ENCODE measurements at places on chromosomes 2 and 18.

DNA sequence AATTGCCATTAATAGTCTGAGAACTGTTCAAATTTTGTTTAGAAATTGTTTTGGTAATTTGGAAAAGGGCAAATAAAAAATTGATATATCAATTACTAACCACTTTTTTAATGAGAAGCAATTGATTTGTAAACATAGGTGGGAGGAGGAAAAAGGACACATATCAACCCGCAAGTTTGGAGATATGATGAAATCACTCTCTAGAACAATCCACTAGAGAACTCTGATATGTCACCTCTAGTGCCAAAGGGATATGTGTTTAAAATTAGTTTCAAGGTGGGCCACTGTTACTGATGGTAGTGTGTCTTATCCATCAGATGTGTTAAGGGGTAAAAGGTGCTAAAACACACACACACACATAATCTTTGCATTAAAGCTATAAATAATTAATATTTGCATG, 16.6 kb downstream of the IFIH1 start:
- DNase-seq = no peak

- DNase-seq = peak; percentile 98
These were observed 5.5 kb downstream of the TMBIM1 start for GRCh38 chr2:218286570-218287459.

DNA sequence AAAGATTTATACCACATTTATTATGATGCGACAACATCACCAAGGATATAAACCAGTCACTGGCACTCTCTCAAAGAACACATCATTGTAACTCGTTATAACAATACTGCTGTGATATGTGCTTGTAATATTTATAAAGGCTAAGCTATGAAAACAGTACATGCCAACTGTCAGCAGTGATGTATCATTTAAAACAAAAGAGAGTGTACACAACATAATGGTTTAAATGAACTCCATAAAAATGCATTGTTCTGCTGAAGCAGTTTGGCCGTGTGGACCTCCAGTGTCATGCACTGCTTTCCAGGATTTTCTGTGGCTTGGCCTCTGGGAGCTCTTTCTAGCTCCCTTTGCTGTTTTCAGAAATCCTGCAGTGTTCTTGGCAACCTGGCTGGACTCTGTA, 215.6 kb downstream of the MTX2 start:
- no peak for DNase-seq

DNA sequence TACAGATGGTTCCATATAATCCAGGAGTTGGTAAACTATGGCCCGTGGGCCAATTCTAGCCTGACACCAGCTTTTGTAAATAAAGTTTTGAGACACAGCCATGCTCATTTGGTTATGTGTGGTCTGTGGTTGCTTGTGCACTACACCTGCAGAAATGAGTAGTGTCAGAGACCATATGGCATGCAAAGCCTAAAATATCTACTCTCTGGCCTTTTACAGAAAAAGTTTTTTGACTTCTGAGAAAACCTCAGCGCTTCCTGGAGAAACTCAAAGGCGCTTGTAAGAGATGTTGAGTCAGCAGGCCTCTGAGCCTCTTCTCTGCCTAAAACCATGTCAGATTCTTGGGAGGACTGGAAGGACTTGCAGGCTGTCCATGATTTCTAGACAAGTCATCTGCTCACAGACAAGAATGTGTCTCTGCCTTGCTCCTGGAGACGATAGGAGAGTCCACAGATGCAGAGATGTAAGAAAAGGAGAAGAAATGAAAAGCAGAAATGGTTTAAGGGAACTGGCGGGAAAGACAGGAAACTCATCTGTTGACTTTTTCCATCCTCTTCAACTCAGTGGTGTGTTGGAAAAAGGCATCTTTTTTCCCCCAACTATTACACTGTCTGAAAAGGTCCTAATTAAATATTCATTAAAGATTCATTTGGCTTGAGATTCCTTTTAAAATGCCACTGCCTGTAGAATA, 5.2 kb downstream of the TTC39C start:
- no peak for DNase-seq

- DNase-seq = no peak
These were observed 349.0 kb upstream of the TNP1 start for GRCh38 chr2:217208867-217209266.

DNA sequence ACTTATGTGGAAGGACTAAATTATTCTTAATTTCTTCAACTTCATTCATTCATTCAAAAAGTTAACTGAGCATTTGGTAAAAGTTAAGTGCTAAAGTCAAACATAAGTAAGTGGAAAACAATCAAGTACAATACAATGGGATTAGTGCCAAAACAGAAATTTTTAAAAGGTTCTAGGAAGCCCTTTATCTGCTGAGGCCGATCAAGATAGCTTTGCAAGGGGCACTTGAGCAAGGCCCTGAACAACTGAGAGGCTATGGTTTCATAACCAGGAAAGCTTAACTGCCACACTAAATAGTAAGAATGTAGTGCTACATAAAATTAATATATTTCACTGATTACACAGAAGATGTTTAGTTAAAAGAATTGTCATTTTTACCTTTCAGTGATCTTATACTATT, 76.5 kb downstream of the NOL10 start:
- no peak for DNase-seq

- peak; percentile 86 for DNase-seq
These were observed 38.8 kb downstream of the LIMS1 start for GRCh38 chr2:108573061-108573460.

GRCh38 chr2:60565472-60565871, 12.0 kb upstream of the BCL11A start:
- peak; percentile 58 for DNase-seq

Data from inflammatory macrophage treated with lipopolysaccharide for 4 hours (primary cell).